Endodermal cell (in vitro differentiated cells): ENCODE measurements at places on chromosomes 11 and 22. TPM values are rescaled to one million over a fixed set of nuclear protein-coding genes. Genes with fewer than 3 reads are reported as not detected.
A peak's percentile ranks its signal among the peaks of the same experiment; 100 is the strongest.

DNA sequence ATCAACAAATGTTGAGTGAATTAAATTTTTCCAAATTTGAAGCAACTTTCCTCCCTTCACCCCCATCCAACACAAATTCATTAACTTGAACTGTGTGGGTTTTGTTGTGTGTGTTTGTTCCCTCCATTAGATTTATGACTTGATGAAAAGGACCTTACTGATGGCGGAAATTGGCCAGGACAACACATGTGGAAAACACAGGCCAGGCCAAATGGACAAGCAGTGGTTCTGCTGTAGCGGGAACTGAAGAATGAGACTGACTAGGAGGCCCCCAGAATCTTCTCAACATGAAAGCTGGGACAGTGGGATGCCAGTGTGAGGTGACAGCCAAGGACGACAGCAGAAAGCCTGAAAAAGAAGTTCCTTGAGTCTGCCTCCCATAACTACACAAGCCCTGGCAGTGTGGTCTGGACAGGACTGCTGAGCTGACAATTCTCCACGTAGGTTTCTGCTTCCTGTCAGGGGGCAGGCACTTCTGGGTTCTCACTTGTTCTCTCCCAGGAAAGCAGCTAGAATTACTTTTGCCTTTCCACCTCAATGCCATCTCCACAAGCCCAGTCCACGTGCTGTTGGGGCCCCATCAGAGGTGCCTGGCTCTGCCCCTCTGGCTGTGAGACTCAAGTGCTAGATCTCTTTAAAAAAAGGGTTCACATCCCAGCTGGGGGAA is 94.3 kb downstream of the ETS1 start:
- DNase-seq = no peak

- DNase-seq = peak; percentile 74
These were observed 3.6 kb upstream of the GAS2L1 start for GRCh38 chr22:29302681-29303465.

DNA sequence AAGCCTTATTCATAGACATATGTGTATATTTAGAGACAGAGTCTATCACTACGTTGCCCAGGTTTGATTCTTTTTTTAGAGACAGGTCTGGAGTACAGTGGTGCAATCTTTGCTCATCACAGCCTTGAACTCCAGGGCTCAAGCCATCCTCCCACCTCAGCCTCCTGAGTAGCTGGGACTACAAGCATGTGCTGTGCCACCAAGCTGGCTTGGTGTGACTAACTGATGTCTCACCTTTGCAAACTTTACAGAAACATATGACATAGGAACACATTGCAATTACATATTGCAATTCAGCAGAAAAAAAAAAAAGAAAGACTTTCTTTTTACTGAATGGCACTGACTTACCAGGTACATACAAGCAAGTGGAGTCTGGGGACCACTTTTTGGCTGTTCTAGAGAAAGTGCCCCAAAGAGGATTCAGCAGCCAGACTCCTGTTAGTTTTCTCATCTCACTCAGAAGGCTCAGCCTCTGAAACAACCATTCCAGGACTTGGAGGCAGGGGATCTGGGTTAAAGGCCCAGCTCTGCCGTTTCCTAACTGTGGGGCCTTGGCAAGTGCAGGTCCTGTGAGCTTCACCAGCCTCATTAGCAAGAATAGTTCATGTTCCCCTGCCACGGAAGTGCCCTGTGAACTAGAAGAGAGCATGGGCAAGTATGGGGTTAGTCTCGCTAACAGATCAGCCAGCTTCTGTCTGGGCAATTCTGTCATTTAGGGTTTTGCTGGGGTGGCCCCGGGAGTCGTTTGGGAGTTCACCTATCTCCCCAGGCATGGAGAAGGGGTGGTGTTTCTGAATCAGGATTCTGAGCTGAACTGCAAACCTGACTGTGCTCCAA is 11.3 kb upstream of the NFAM1 start:
- no peak for DNase-seq

Gene TLCD5
- total RNA-seq = 13.8 and 13.9 TPM in 2 replicates

- DNase-seq = no peak
These were observed 118.4 kb downstream of the KIAA1671 start for GRCh38 chr22:25070956-25071355.

- DNase-seq = no peak
These were observed 21.2 kb downstream of the UPB1 start for GRCh38 chr22:24516301-24516737.

- DNase-seq = no peak
These were observed 28.6 kb upstream of the BIRC3 start for GRCh38 chr11:102288725-102289083.

DNA sequence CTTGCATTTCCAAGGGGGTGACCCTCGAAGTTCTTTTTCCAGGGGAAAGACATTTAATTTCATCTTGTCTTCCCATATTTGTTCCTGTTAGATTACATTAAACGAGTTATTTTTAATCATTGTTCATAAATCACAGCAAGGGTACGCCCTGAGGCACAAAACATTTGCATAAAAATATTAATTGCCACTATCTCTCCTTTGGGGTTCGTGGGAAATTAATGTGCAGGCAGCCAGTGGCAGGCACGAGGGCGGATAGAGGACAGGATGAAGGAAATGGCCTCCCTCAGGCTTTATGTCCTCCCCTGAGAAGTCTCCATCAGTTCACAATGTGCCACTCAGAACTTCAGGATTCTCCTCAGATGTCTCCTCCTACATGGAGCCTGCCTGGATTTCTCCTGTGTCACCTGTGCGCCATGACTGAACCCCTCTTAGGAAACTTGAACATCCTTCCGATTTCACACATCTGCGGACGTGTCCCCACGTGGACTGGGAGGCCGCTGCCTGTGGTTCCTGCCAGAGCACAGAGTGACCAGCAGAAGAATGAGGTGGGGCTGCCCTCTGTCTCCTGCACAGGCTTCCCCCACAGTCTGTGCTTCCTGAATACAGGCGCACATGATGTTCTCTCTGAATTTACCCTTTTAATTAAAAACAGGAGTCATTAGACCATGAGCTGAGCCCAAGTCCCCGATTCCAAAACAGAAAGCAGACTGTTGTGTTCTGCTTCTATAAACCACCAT is 1085.9 kb downstream of the TBC1D22A start:
- no peak for DNase-seq

DNA sequence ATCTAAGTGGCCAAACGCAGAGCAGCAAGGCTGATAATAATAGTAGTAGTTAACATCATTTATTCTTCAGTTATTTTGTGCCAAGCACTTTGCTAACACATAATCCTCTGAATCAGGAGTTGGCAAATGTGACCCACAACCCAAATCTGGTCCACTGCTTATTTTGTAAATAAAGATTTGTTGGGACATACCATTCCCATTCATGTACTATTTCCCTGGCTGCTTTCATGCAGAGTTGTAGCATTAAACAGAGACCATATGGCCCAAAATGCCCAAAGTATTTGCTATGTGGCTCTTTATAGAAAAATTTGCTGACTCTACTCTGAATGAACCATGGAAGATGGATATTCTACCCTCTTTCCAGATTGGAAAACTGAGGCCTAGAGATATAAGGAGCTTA is 50.3 kb downstream of the COMMD9 start:
- DNase-seq = no peak

GRCh38 chr22:29885610-29886009 is 2.6 kb downstream of the MTMR3 start:
- DNase-seq = no peak

DNA sequence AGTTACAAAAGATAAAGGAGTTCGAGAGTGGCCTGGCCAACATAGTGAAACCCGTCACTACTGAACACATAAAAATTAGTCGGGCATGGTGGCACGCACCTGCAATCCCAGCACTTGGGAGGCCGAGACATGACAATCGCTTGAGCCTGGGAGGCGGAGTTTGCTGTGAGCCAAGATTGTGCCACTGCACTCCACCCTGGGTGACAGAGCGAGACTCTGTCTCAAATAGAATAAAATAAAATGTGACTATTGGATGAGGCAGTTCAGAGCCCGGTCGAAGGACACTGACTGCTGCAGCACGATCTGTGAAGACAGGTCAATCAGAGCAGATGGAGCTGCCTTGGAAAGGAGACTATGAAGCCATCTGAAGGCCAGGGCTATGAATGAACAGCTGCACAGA is 37.7 kb upstream of the ANO1 start:
- peak; percentile 13 for DNase-seq

DNA sequence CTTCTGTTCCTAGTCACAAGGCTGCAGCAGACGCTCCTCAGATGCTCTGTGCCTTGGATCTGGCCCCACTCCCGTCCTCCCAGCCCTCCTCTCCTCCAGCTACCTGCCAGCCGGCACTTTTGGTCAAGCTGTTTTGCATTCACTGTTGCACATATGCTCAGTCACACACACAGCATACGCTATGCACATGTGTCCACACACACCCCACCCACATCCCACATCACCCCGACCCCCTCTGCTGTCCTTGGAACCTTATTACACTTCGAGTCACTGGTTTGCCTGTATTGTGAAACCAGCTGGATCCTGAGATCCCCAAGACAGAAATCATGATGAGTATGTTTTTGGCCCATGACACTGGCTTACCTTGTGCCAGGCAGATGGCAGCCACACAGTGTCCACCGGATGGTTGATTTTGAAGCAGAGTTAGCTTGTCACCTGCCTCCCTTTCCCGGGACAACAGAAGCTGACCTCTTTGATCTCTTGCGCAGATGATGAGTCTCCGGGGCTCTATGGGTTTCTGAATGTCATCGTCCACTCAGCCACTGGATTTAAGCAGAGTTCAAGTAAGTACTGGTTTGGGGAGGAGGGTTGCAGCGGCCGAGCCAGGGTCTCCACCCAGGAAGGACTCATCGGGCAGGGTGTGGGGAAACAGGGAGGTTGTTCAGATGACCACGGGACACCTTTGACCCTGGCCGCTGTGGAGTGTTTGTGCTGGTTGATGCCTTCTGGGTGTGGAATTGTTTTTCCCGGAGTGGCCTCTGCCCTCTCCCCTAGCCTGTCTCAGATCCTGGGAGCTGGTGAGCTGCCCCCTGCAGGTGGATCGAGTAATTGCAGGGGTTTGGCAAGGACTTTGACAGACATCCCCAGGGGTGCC is 109.8 kb downstream of the BCR start:
- peak; percentile 93 for DNase-seq

- DNase-seq = no peak
These were observed 199.7 kb downstream of the NAV2 start for GRCh38 chr11:19912115-19912957.

Gene SPON1
- 1.6 and 2.1 TPM in 2 replicates for total RNA-seq

- no peak for DNase-seq
These were observed 8.9 kb upstream of the CLMP start for GRCh38 chr11:123203934-123204333.

DNA sequence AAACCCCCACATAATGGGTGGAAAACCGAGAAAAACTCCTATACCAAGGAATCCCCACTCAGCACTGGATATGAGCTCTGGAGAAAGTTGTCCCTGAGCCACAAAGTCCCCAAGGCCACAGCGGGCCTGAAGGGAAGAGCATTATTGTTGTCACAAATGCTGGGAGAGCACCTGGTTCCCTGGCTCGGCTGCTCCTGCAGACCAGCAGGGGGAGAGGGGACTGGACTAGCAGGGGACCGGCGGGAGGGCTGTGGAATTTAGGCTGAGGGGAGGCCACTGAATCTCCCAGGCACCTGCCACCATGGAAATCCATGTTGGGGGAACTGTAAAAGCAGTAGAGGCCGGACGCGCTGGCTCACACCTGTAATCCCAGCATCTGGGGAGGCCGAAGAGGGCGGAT is 7.0 kb downstream of the PC start:
- DNase-seq = peak; percentile 78

Gene HEPN1
- total RNA-seq = not detected in 2 replicates

GRCh38 chr11:119518746-119519730 is 96.1 kb upstream of the THY1 start:
- DNase-seq = peak; percentile 92

- no peak for DNase-seq
These were observed 24.6 kb upstream of the TESMIN start for GRCh38 chr11:68775951-68776388.

Gene OR2AG1
- total RNA-seq = not detected in 3 replicates

- DNase-seq = peak; percentile 87
These were observed 7.6 kb upstream of the CHKA start for GRCh38 chr11:68128682-68129327.

DNA sequence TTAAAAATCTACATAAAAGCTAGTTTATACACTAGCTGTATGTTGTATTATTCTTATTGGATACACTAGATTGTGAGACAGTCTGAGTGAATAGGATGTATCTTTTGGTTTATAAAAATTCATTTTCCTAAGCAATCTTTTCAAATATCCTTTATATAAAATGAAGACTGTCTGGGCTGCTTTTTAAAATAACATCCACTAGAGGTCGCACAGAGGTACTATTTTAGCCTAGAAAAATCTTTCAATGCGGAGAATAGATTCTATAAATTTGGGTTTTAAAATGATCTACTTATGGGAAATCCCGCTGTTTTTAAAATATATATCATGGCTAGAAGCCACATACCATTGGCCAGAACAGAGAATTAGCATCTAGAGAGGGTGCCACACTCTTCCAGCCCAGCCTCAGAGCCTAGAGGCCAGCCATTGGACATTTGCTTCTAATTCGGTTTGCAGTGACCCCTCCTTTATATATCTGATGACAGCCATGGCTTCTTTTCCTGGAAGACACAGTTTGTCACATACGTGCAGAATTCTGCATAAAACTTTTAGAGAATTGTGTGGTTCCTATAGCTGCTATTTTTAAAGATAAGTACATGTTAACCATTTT is 7.3 kb downstream of the C11orf97 start:
- DNase-seq = no peak

Gene PRG2
- total RNA-seq = not detected in 2 replicates

Gene MRGPRE
- total RNA-seq = not detected in 2 replicates

- DNase-seq = peak; percentile 51
These were observed 79.9 kb upstream of the GRIK4 start for GRCh38 chr11:120431633-120432032.

GRCh38 chr22:39457556-39458443 is 988 bp downstream of the MGAT3 start:
- DNase-seq = no peak

- DNase-seq = no peak
These were observed 177.2 kb downstream of the INSC start for GRCh38 chr11:15291885-15292284.

DNA sequence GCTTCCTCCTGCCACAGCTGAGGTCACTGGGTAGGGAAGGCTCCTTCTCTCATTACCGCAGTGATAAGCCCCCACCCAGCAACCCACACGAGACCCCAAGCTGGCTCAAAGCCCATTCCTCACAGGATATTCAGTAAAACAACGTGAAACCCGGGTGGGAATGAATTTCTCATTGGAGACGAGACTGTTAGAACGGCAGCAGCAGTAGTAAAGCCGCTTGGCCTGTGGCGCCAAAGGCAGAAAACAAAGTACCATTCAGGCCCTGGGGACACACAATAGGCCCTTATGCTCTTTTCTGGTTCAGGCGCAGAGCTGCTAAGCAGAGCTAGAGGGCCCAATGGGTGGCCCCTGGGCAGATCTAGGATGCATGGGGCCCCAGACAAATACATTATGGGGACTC is 45.3 kb downstream of the PC start:
- DNase-seq = no peak

DNA sequence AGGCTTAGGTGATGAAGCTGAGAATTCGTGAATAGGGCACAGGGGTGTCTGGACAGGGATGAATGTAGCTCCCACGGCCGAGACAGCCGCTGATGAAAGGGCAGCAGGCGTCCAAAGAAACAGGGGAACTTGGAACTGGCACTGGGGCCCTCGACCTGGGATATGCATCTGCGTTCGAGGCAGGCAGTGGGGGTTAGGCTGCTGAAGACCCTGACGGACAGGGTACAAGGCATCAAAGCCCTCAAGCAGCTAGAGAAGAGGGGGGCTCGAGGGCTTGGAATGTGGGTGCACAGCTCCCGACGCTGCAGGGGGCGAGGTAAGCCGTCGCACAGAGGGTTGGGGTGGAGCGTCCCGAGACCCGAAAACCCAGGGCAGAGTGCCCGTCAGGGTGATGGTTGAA is 6.9 kb upstream of the SYT8 start:
- DNase-seq = no peak

Gene ABTB2
- 2.7 to 2.9 TPM (median 2.8 TPM) in 3 replicates for total RNA-seq
